ENCODE measurements at places on chromosomes 3 and 15.

GRCh38 chr15:99480016-99480810 lies 85.6 kb upstream of the MEF2A start:
- no peak for DNase-seq

- no peak for DNase-seq
Observed at GRCh38 chr3:116005404-116005803, 382.1 kb downstream of the GAP43 start.

DNA sequence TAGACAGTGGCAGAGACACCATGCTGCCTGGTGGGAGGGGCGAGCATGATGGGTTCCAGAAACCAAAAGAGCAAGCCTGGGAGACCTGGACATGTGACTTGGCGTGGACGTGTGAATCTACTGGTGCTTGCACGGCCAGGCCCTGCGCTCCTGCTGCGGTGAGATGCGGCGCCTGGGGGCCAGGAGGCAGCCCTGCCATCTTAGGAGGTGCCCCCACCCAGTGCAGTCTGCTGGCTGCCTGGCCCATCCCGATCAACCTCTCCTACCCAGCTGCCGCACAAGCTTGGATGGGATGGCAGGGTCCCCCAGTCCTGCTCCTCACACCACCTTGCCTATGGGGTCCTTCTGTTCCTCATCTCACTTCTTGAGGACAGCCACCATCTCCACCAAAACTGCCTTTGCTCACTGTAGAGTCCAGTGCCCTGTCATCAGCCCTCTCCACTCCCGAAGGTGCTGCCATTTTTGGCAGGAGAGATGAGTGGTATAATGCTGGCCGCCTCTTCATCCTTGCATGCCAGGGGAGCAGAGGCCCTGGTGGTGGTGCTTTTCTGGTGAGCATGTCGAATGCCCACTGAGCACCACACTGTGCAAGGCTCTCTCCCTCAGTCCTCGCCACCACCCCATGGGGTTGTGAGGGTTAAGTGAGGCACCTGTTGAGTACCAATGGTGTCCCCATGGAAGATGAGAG lies 3.1 kb upstream of the ABTB1 start:
- DNase-seq = no peak

DNA sequence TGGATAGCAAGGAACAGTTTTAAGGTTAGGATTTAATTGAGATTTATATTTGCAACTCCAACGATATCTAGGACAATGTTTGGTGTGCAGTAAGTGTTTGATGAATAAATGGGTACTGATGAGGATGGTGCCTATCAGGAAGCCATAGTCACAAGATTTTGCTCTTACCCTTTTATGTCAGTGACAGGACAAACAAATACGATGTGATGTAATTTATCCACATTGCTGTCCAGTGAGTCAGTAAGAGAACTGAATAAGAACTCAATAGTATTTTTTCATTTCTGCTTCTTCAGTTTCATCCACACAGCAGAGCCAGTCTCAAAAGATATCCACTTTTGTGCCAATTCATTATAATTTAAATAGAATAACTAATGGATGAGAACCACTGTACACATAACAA lies 18.5 kb downstream of the C3orf85 start:
- DNase-seq = no peak

GRCh38 chr3:41898631-41899030 lies 63.3 kb downstream of the ULK4 start:
- DNase-seq = no peak

DNA sequence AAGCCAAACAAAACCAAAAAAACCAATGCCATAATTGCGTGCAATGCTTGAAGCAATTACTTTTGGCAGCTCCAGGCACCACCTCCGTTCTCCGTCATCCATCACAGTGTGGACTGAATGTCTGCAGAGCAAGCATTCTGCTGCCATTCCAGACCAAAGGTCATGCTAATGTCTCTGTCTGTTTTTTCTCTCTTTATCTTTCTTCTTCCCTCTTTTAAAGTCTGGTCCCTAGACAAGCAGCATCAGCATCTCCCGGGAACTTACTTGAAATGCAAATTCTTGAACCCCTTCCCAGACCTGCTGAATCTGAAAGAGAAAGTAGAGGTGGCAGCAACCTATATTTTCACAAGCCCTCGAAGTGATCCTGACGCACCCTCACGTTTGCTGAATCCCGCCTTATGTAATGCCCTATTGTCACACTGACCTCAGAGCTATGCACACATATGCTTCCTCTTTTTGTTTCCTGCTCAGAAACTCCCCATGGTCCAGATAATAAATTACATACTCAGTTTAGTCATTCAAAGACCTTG lies 297.3 kb upstream of the PROK2 start:
- DNase-seq = no peak

Data from activated naive CD8-positive, alpha-beta T cell treated with anti-CD3 and anti-CD28 coated beads, Interleukin-2, amount 10 ng/mL, durations not matched to agents 7 days and 5 days (primary cell).